ENCODE measurements at places on chromosomes 7 and 10. TPM values are rescaled to one million over a fixed set of nuclear protein-coding genes. Genes with fewer than 3 reads are reported as not detected.

UCMA gene
- not detected for total RNA-seq

ENTPD7 gene
- 7.0 TPM for total RNA-seq

CALHM3 gene
- total RNA-seq, result 0.35 TPM

OPN4 gene
- total RNA-seq, result not detected

SPDYE2 gene
- total RNA-seq, result not detected

LIPK gene
- not detected for total RNA-seq

DGKI gene
- 0.19 TPM for total RNA-seq

GNGT1 gene
- not detected for total RNA-seq

OPN1SW gene
- not detected for total RNA-seq

PEX1 gene
- 5.2 TPM for total RNA-seq

TBX20 gene
- 2.0 TPM for total RNA-seq

GNG11 gene
- total RNA-seq, result 33.0 TPM

LRRTM3 gene
- total RNA-seq, result not detected

OR13A1 gene
- not detected for total RNA-seq

FAM237B gene
- 0.10 TPM for total RNA-seq

PLXNA4 gene
- 0.85 TPM for total RNA-seq

AMZ1 gene
- total RNA-seq, result 0.05 TPM

FZD1 gene
- 2.5 TPM for total RNA-seq

CCDC7 gene
- 0.72 TPM for total RNA-seq

LRGUK gene
- total RNA-seq, result 0.37 TPM

IQCE gene
- total RNA-seq, result 9.1 TPM

IL2RA gene
- total RNA-seq, result not detected

FHIP2A gene
- 11.7 TPM for total RNA-seq

C10orf62 gene
- total RNA-seq, result 0.08 TPM

BLVRA gene
- 75.9 TPM for total RNA-seq

DNAJC12 gene
- total RNA-seq, result 56.6 TPM

PLAC9 gene
- 0.16 TPM for total RNA-seq

GPR158 gene
- total RNA-seq, result 0.06 TPM

ANK3 gene
- total RNA-seq, result 1.0 TPM

GIMAP5 gene
- total RNA-seq, result not detected

SLC26A3 gene
- not detected for total RNA-seq

ATP6V0A4 gene
- total RNA-seq, result 0.22 TPM

WNT2 gene
- 0.05 TPM for total RNA-seq

NUTM2E gene
- total RNA-seq, result 0.43 TPM

SFTPD gene
- total RNA-seq, result 0.09 TPM

COL1A2 gene
- not detected for total RNA-seq

ACSM6 gene
- total RNA-seq, result not detected

TUBAL3 gene
- total RNA-seq, result 0.31 TPM

HILPDA gene
- total RNA-seq, result 23.0 TPM

MORN4 gene
- total RNA-seq, result 8.0 TPM

LIPJ gene
- not detected for total RNA-seq

TRPV6 gene
- not detected for total RNA-seq

TDRD1 gene
- total RNA-seq, result not detected

NEUROG3 gene
- total RNA-seq, result not detected

COL26A1 gene
- total RNA-seq, result 0.58 TPM

LMOD2 gene
- not detected for total RNA-seq

HBP1 gene
- 22.5 TPM for total RNA-seq

STAG3 gene
- total RNA-seq, result 0.18 TPM

All from A549 treated with AZD2906 at 1 μM for 4 hours (cell line).